ENCODE measurements at places on chromosomes 7 and 10. TPM values are rescaled to one million over a fixed set of nuclear protein-coding genes. Genes with fewer than 3 reads are reported as not detected.

Gene AGR3
- not detected for total RNA-seq

Gene SDK1
- not detected for total RNA-seq

Gene CYP2C19
- not detected for total RNA-seq

Gene CPA2
- total RNA-seq: not detected

Gene SPDYE9
- total RNA-seq: 0.08 TPM

Gene C7orf33
- not detected for total RNA-seq

Gene GIMAP4
- total RNA-seq: 1.3 TPM

DNA sequence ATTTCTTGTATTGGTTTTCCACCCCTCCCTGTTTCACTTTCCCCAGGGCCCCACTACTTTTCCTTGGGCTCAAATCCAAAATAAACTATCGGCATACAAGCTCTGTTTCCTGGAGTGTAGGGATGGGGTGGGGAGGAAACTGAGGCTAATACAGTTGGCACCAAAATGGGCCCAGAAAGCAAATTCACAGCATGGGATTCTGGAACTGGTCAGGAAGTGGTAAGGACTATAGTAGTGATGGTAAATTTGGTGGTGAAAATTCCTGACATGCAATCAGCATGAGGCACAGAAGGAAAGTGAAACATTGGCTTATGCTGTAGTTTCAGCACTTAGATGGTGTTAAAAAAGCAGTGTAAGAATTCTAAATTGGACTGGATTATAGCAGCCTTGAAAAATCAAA, 8.7 kb upstream of the SAMD9L start:
- DNase-seq: peak; percentile 11

GRCh38 chr7:155992974-155993373, 180.7 kb upstream of the SHH start:
- no peak for DNase-seq

DNA sequence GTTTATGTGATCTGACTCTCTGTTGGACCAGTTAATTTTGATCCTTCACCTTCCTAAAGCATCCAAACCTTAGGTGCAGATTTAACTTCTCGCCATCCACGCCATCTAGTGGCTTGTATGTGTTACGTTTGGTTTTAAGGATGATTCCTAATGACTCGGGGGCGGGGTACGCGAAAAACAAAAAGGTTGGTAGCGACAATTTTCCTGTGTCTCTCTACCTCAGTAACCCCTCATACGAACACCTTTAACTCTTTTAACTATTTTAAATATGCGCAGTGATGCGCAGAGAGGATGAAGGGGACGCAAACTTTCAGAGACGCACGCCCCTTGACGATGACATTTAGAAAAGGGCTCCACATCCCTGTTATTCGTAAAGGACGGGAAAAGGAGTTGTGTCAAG, 714 bp upstream of the KCND2 start:
- DNase-seq: peak; percentile 82

DNA sequence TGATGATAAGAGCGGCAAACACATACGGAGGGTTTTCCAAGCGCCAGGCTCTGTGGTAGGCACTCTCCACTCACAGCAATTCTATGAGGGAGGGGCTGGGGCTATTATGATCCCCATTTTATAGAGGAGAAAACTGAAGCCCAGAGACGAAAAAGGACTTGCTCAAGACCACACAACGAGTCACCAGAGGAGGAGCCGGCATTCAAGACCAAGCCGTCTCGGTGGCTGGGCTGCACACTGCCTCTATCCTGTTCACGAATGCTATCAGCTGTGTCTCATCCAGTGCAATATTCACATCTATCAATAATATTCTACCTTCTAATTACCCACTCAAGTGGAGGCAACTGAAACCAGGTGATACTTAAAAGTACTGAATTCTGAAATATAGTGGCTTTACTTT, 67.8 kb upstream of the NMT2 start:
- DNase-seq: peak; percentile 33

DNA sequence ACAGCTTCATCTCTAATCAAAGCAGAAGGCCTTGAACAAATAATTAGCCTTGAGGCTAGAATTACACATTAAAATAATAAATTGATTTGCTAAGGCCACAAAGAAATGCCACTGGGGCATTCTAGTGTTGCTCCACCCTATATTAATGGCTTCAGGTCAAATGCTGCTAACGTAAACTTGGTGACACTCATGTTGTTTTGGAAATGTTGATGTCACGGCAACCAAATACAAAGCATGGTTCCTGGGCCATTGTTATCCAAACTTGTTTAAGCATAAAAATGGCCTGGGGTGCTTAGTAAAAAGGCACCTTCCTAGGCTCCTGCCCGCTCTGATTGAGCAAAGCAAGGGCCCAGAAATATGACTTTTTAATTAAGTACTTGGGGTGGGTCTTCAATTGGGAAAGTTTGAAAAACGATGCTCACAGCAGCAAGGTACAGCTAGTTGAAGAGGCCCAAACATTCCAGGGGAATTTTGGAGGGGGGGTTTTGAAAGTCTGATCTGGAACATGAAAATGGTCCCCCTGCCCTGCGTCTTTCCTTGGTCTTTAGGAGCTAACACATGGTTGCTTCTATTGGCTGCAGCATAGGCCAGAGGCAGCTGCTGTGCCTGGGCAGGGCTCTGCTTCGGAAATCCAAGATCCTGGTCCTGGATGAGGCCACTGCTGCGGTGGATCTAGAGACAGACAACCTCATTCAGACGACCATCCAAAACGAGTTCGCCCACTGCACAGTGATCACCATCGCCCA, 67.8 kb downstream of the ABCC2 start:
- DNase-seq: no peak

DNA sequence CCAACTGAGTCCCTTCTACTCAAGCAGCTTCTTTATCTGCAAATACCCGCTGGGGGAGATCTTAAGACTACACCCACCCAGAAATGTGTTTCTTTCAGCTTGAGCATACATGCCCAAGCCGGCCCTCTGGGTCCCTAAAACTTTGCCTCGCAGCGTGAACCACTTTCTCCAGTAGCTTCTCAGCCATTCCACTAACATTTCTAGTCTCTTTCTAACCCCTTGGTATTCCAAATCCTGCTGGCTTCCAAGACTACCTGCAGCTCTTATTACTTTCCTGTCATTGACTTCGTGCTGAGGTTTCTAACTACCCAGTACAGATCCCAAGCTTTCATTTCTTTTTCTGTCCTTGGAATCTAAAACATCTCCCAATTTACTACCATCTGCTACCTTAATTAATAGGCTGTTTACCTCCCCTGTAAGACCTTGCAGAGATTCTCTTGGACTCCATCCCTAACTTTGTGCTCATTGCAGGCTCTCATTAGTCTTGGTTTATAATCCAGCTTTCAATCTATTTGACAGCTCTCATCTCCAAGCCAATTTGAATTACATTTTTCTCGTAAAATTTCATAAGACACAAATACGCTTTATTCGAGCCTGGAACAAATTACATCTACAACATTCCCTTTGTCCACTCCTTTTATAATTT, 153.6 kb downstream of the FGFR2 start:
- no peak for DNase-seq

DNA sequence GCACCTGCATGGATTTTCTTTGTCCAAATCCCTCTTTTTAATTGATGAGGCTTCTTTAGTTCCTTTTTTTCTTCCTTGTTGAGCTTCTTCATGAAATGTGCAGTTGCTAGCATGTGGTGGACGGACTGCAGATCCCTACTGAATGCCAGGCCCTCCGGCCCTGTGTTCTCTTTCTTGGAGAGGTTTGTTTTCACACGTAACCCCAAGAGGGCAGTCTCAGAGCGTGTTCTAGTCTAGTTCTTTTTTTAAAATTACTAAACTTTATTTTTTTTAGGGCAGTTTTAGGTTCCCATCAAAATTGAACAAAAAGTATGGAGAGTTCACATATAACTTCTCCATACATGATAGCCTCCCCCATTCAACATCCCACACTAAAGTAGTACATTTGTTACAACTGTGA, 190.0 kb downstream of the CFTR start:
- peak; percentile 24 for DNase-seq

- DNase-seq: no peak
Measured at GRCh38 chr10:15341502-15342128, 29.5 kb downstream of the FAM171A1 start.

DNA sequence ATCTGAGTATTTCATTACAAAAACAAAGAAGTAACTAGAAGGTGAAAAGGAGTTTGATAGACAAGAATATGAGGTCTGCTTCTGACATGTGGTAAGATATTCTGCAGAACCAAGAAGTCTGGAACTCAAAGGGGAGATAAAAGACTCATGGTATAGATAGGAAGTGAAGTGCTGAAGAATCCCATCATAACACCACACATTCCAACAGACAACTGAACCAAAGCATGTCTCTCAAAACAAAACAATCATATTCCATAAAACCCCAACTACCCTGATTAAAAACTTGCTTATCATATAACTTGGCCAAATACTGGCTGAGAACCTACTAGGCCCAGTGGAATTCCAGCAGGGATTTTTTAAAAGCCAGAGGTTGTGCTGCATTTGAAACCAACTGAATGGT, 178.7 kb downstream of the JAZF1 start:
- DNase-seq: no peak

DNA sequence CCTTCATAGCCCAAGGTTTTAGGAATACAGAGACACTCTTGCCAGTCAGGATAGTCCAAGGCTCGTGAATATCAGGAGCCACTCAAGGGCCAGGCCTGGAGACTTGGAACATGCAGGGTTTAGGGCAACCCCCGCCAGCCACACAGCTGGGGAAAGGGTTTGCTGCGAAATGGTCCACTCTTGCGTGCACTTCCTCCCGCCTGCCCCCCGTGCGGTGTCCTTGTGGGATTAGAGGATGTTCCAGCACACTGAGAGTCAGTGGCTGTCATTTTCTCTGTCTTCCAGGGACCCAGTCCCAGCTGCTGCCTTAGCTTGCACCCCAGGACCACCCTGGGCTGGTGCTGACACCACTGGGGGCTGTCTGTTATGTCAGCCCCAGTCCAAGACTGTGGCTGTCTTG, 38.5 kb downstream of the POR start:
- no peak for DNase-seq

Data from fibroblast of the aortic adventitia (primary cell).